ENCODE measurements at places on chromosomes 2 and 18. TPM values are rescaled to one million over a fixed set of nuclear protein-coding genes. Genes with fewer than 3 reads are reported as not detected.

DNA sequence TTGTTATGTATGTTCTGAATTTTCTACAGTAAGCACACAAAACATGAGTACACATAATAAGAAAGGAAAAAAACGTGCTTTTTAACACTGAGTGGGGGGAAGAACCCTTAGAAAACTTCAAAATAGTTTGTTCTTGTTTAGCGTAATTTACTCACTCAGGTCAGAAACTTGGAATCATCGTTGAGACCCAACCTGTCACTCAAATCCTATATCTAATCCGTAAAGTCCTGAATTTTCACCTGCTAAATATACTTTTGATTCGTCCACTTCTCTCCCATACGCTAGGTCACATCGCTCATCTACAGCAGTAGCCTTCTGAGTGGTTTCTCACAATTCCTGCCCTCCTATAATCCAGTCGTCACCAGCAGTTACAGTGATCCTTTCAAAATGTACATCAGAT, 767 bp downstream of the TPRKB start:
- peaks cover 17% of the 10 kb centered on the region for H3K36me3 ChIP-seq
- H3K4me3 ChIP-seq, result peak overlapping the region; percentile 94
- DNase-seq, result no peak
- peaks cover 2% of the 10 kb centered on the region for H3K4me1 ChIP-seq

GRCh38 chr2:84878896-84879583, 1.8 kb downstream of the TRABD2A start:
- H3K36me3 ChIP-seq, result no peaks in the 10 kb centered on the region
- H3K27me3 ChIP-seq, result peaks cover 30% of the 10 kb centered on the region
- no peak for DNase-seq
- no peak overlapping the region for H3K27ac ChIP-seq
- H3K4me1 ChIP-seq, result peaks cover 21% of the 10 kb centered on the region

The DIPK1C gene
- total RNA-seq, result not detected

The PIEZO2 gene
- 5.3 TPM for total RNA-seq

DNA sequence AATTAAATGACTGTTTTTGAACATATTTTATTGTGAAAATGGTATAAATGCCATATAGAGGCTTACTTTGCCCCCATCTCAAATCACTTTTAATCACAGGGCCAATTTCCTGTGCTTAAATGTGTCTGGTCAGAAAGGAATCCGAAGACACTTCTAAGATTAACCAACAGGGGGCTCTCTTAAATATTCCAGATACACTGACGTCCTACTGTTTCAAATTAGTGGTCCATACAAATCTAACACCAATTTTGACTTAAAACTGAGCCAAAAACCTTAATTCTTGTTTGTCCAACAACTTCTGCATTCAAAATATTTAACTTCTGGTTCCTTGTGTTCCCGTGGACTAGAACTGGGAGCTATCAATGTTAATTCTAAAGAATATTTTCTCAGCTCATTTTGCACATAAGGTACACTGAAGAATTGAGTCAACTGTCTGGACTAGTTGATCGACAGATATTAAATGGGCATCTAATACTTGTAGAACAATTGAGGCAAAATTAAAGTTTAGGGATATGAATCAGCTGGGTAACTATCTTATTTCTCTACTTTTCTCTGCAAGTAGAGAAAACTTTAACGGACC, 557.5 kb downstream of the ARHGAP15 start:
- H3K27ac ChIP-seq, result no peak overlapping the region
- no peaks in the 10 kb centered on the region for H3K4me1 ChIP-seq
- H3K36me3 ChIP-seq, result no peaks in the 10 kb centered on the region
- no peak overlapping the region for H3K4me3 ChIP-seq

The TRABD2A gene
- total RNA-seq, result 2.6 TPM

GRCh38 chr18:45408218-45408617, 207.1 kb upstream of the SLC14A2 start:
- H3K36me3 ChIP-seq, result no peaks in the 10 kb centered on the region
- H3K27me3 ChIP-seq, result no peaks in the 10 kb centered on the region
- no peak overlapping the region for H3K27ac ChIP-seq

- no peaks in the 10 kb centered on the region for H3K27me3 ChIP-seq
- H3K4me1 ChIP-seq, result peaks cover 38% of the 10 kb centered on the region
Measured at GRCh38 chr2:47041891-47042684, 113.0 kb downstream of the STPG4 start.

DNA sequence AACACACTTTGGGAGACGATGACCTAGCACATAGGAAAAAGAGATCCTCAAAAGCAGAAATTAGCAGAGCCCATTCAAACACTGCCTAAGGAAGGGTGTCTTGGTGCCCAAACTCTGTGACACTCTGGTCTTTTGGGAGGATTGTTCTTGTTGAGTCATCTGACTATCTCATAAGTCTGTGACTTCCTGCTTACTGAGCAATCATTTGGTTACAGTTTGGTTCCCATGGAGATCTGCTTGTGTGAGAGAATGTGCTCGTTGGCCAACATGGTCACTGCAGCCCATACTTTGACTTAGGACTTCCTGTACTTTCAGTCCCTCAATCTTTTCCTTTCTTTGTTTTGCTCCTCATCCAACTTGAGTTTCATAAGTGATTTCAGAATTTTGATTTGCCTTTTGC, 602.9 kb downstream of the NYAP2 start:
- H3K27ac ChIP-seq, result peak overlapping the region; percentile 35
- DNase-seq, result peak; percentile 79
- H3K27me3 ChIP-seq, result no peaks in the 10 kb centered on the region
- H3K36me3 ChIP-seq, result no peaks in the 10 kb centered on the region
- no peak overlapping the region for H3K4me3 ChIP-seq
- peaks cover 4% of the 10 kb centered on the region for H3K4me1 ChIP-seq

- H3K27ac ChIP-seq, result no peak overlapping the region
- no peaks in the 10 kb centered on the region for H3K36me3 ChIP-seq
- no peak overlapping the region for H3K4me3 ChIP-seq
- no peaks in the 10 kb centered on the region for H3K27me3 ChIP-seq
- DNase-seq, result no peak
Measured at GRCh38 chr18:36328916-36329315, 31.4 kb downstream of the FHOD3 start.

- no peaks in the 10 kb centered on the region for H3K36me3 ChIP-seq
- H3K27me3 ChIP-seq, result peaks cover 9% of the 10 kb centered on the region
- H3K4me1 ChIP-seq, result peaks cover 22% of the 10 kb centered on the region
Measured at GRCh38 chr2:71783215-71783614, 329.9 kb downstream of the DYSF start.

The HRH4 gene
- total RNA-seq, result 0.17 TPM

The CTDP1 gene
- total RNA-seq, result 30.2 TPM

DNA sequence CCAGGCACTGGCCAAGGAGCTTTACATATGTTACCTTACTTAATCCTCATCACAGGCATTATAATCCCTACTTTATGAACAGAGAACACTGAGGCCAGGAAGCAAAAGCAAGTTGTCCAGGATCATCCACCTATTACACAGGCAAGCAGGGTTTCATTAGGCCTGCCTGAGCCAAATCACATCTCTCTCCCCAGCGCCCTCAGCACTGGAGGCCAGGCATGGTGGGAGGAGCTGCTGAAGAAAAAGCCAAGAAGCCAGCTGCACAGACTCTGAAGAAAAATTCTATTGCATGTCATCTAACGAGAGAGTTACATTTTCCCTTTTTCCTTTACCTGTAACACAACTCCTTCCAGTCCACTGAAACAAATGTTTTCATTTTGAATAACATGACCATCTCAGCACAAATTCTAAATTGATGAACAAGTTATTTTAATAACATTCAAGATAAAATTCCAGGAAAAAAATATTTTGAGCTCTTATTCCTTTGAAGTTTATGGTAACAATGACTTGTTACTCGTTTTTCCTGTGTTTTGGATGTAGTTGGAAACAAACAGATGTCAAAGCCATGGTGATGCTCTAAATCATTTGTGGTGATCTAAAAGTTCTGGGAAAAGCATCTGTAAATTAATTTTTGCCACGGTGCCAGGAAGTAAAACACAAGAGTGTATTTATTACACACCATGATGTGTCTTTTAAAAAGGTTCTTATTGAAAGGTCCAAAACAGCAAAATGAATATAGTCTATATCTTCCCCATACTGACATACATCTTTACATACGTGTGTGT, 139.0 kb upstream of the ITGB6 start:
- no peaks in the 10 kb centered on the region for H3K36me3 ChIP-seq
- no peak overlapping the region for H3K27ac ChIP-seq
- no peaks in the 10 kb centered on the region for H3K27me3 ChIP-seq
- peaks cover 4% of the 10 kb centered on the region for H3K4me1 ChIP-seq
- H3K4me3 ChIP-seq, result no peak overlapping the region

DNA sequence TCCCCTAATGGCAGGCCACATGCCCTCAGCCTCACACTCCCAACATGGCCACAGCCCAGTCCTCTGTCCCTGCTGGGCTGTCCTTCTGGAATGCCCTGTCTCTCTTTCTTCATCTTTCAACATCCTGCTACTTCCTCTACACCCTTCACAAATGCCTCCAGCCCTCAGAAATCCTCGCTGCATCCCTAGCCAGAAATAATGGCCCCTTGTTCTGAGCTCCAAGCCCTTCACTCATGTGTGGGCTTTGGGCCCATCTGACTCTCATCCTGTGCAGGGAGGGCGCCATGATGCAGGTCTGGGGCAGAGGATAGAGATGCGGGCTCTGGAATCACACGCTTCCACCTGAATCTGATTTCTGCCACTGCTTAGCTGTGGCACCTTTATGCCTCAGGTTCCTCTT, 181.9 kb downstream of the TNS1 start:
- DNase-seq, result no peak
- peaks cover 32% of the 10 kb centered on the region for H3K36me3 ChIP-seq
- H3K4me3 ChIP-seq, result no peak overlapping the region
- H3K27ac ChIP-seq, result no peak overlapping the region
- no peaks in the 10 kb centered on the region for H3K27me3 ChIP-seq
- H3K4me1 ChIP-seq, result peaks cover 18% of the 10 kb centered on the region

The MATN3 gene
- total RNA-seq, result 13.3 TPM

DNA sequence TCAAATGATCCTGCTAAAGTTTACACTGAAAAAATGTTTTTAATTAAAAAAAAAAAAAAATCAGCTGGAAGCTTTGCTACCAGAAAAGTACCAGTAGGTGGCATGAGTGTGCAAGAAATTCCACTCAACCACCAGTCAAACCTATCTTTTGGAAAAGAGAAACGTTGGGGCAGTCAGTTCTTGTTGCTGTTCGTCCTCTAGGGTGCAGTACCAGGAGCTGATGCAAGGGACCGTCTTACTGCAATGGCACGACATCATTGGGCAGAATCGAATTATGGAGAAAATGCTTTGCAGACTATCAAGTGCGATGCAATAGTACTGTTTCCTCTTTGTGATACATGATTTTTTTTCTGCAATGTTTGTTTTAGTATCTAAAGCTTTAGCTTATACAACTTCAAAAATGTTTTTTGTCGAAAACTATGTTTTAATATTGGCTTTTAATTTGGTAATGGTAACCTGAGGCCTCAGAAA, 18.3 kb downstream of the YPEL5 start:
- H3K27ac ChIP-seq, result no peak overlapping the region
- no peaks in the 10 kb centered on the region for H3K4me1 ChIP-seq

DNA sequence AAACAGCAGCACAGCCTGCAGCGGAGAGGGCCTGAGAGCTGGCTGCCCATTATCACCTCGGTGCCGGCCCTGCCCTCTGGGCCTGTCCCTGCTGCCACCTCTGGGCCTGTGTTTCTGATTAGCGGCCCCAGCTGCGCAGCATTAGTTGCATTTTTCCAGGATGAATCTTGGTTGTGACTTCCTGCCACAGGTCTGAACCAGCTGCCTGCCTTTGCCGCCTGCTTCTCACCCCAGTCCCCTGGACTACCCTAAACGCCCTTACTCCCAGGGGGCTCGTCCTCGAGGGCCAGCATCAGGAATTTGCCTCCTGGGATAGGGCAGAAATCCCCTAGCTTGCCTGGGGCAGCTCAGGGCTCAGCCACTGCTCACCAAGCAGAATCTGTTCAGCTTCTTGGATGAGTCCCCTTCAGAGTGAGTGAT, 342.8 kb downstream of the DYSF start:
- no peak overlapping the region for H3K27ac ChIP-seq
- DNase-seq, result peak; percentile 47
- H3K36me3 ChIP-seq, result no peaks in the 10 kb centered on the region
- no peak overlapping the region for H3K4me3 ChIP-seq
- H3K27me3 ChIP-seq, result no peaks in the 10 kb centered on the region
